Hematopoietic multipotent progenitor cell treated with erythropoietin and hydrocortisone succinate and interleukin-3 and kit ligand, for 6 days (in vitro differentiated cells): ENCODE measurements at places on chromosomes 11 and 22.
A peak's percentile ranks its signal among the peaks of the same experiment; 100 is the strongest.

GRCh38 chr11:104736502-104736901, 161.8 kb downstream of the CASP12 start:
- peak; percentile 35 for DNase-seq

- DNase-seq = no peak
Observed at GRCh38 chr11:105986554-105986953, 35.5 kb downstream of the MSANTD4 start.

- no peak for DNase-seq
Observed at GRCh38 chr22:39230261-39231196, 14.3 kb downstream of the PDGFB start.

- no peak for DNase-seq
Observed at GRCh38 chr11:122140500-122140899, 24.5 kb upstream of the BLID start.

DNA sequence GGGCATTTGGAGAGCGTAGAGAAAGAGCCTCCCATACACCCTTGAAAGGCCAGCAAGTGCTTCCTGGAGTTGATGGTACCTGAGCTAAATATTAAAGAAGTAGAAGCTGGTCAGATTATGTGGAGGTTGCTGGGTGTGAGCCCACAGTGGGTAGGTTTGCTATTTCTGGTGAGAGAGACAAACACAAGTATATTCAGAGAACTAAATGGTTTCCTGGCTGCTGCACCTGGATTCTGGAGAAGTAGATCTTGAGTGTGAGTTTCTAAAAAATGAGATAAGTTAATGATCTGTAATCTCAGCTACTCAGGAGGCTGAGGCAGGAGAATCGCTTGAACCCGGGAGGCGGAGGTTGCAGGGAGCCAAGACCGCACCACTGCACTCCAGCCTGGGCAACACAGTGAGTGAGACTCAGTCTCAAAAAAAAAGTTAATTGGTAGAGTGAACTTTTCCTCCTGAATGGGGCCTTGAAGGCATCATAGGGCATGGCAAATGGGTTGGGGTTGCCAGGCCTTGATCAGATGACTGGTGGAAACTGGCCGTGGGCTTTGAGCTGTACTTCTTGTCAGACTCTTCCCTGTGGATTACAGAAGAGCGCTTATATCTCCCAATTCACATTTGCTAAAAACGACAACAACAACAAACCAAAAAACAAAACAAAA, 75.8 kb downstream of the ADAMTS15 start:
- DNase-seq = no peak

DNA sequence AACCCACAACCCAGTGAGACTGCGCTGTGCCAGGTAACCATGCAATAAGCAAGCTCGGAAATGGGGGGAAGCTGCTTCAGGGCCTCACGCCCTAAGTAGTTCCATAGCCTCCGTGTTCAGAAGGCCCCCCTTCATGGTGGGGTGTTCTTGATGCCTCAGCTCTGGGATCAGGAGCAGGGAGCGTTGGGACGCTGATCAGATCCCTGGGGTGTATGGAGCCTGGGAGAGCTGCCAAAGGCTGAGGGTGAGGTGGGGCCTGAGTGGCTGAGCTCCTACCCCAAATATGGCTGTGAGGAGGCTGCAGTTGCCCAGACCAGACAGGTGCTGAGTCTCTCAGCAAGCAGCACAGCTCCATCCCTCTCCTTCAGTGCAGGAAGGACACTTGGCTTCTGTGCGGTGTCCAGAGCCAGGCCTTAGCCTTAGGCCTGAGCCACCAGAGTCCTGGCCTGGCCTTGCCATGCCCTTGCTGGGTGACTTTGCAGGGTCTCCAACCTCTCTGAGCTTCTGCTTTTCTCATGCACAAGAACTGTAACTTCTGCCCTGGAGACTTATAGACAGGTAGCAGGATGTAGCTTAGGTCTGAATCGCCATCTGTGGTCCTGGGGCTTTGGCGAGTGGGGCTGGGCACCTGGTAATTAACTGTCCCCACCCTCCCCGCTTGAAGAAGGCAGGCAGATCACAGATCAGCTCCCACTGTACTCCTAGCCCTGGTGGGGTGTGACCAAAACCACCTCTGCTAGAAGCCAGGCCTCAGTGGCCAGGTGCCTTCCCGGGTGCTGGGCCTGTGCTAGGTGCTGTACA, 5.3 kb downstream of the MMP11 start:
- DNase-seq = no peak

DNA sequence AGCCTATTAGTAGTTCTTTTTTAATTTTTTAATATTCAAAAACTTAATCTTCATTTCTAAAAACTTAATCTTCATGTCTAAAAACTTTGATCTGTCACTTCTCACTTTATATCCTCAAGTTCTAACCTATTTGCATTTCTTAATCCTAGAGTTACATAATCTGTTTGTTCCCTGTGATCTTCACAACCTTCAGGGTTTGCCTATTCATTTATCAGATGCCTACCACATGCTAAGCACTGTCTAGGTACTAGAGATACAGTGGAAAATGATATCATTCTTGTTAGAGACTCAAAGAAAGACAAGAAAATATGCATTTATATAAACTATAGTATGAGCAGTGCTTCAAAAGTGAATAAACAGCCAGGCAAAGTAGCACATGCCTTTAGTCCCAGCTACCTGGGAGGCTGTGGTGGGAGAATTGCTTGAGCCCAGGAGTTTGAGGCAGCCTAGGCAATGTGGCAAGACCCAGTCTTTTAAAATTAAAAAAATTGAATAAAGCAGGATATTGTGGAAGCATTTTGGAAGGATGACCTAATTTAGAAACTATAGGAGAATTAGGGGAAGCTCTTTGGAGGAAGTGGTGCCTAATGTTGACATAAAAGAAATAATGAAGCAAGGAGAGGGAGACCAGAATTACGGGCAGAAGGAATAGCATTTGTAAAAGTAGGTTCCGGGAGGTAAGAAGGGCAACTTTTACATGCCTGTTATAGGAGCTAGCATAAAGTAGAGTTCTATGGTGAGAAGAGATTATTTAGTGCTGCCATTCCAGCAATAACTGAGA, 54.4 kb upstream of the GRK2 start:
- DNase-seq = peak; percentile 75

DNA sequence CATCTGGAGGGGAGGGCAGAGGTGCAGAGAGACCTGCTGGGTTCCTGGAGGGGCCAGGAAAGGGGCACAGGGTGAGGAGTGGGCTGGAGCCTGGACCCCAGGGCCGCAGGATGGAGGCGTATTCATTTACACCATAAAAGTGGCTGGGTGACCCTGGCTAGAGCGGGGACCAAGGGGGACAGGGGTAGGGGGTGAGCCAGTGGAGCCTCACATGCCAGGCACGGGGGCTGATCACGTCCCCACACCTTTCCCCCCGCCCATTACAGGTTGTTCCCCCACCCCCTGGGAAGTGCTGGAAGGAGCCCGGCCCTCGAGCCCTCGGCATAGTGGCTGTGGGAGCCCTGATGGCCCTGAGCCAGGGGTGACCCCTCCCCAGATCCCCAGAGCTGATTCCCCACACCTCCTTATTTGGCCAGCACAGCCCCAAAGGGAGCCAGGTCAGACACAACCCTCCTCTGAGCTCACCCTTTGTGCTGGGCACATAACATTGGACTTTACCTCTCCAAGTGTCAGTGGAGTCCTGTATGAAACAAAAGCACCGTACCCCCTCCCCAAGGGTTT, 781 bp downstream of the TCIRG1 start:
- peak; percentile 24 for DNase-seq

GRCh38 chr11:14583252-14584034, 60.2 kb upstream of the PDE3B start:
- no peak for DNase-seq

GRCh38 chr11:59102259-59102765, 4.7 kb upstream of the FAM111B start:
- peak; percentile 89 for DNase-seq

DNA sequence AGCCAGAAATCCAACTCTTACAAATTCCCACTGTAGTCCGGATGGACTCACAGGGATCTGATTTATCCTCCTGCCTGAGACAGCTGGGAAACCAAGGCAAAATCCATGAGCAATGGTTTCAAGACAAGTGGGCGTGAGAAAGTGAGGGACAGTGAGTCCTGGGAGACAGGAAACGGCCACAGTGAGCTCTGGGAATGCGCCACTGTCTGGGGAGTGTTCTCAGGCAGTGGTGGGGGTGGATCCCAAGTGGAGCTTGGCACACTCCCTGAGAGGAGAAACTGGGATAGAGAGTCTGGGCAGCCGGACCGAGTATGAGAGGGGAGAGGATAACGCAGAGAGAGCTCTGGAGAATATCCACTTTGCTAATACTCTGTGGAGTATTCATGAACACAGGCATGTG, 9.8 kb downstream of the IL17REL start:
- no peak for DNase-seq

DNA sequence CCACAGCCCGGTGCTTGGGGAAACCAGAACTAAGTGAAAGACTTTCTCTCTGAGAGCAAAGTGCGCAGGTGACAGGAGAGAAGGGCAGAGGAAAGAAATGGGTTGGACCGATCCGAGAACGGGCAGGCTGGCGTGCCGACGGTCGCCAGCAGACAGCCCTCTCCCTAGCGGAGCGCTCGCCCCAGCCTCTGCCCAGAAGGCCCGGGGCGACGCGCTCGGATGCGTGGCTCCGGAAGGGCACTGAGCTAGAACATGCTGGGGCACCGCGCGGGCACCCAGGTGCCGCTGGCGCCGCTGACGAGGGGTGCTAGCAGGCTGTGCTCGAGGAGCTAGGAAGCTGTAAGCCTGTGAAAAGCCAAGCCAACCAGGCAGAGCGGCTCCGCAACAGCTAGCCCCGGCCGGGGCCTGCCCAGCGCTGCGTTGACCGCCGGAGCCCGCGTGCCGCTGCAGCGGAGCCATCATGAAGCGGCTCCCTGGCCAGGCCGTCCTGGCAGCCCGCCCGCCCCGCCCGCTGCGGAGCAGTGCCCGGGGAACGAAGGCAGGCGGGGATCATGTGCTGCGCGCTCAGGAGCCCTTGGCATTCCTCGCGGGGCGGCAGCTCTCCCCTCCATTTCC, 22.1 kb upstream of the RRAS2 start:
- DNase-seq = peak; percentile 51

- no peak for DNase-seq
Observed at GRCh38 chr22:45204241-45204640, 36.5 kb downstream of the KIAA0930 start.

- peak; percentile 83 for DNase-seq
Observed at GRCh38 chr11:34468209-34468841, 29.6 kb downstream of the CAT start.

DNA sequence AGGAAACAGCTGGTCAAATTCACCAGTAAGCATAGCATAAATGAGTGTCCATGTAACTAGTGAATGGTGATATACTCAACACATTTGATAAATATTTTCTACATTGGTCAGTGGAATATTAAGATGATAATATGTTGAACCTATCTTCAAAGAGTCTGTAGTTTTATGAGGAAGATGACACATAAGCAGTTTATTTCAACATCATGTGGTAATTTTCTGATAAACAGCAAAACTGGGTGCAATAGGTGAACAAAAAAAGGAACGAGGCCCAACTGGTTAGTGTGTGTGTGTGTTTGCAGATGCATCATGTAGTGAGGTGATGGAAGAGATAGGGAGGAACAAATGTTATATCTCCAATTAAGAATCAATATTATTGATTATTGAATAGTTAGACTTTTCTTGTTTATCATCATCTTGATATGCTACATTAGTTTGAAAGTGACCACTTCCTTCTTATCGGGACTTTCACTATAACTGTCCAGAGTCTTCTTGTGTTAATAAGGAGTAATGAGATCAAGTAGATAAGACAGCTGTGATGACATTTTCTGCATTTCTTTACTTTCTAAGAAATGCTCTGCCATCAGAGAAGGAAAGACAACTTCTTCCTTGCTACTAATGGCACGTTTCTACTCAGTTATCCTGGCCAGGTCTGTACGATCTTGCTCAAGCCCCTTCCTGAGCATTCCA, 270.7 kb downstream of the ETS1 start:
- peak; percentile 61 for DNase-seq

DNA sequence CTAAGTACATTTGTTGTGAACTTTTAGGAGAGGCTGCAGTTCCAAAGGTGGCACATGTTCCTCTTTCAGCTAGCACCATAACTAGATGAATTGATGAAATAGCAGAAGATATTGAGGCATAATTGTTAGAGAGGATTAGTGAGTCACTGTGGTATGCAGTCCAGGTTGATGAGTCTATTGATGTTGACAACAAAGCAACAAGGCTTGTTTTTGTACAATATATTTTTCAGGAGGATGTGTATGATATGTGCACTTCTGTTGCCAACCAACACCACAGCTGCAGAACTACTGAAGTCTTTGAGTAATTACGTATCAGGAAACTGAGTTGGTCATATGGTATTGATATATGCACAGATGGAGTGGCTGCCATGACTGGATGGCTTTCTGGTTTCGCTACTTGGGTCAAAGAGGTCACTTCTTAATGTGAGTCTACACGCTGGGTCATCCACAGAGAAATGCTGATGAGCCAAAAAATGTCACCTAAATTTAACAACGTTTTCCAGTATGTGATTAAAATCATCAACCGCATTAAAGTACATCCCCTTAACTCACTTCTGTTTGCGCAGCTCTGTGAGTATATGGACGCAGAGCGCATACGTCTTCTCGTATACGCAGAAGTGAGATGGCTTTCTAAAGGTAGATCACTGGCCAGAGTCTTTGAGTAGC, 261.3 kb upstream of the ANO5 start:
- no peak for DNase-seq

DNA sequence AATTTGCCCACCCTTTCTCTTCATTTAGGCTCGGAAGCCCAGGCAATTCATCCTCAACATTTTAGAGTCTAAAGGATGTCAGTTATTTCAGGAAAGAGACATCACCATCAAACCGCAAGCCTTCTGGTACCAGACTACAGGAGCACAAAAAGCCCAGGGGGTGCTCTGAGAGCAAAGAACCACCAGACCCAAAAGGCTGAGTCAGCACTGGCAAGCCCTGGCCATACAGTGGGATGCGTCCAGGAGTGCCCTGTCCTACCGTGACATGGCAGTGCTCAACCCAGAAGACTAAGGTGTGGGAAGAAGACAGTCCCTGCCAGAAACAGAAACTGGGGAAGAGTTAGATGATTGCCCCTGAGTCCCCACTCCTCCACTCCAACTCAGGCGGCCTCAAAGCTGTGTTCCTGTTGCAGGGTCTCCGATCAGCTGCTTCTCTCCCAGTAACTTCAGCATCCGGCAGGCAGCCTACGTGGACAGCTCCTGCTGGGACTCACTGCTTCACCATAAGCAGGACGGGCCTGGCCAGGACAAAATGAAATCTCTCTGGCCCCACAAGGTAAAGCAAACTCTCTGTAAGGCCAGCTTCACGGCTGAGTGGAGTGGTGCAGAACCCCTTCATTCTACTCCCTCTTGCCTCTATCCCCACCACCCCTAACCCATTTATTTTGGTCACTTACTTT, 1.5 kb downstream of the PANX3 start:
- DNase-seq = no peak

- no peak for DNase-seq
Observed at GRCh38 chr11:115085461-115086210, 407.3 kb downstream of the NXPE2 start.

DNA sequence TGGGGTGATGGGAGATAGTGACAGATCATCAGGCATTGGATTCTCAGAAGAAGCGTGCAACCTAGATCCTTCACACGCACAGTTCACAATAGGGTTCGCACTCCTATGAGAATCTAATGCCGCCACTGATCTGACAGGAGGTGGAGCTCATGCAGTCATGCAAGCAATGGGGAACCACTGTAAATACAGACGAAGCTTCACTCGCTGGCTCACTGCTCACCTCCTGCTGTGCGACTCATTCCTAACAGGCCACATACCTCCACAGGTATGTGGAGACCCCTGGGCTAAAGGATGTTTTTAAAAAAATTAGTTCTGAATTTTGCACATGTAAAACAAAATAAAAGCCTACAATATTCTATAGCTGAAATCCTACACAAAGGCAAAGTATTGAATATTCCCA, 20.5 kb upstream of the TEAD1 start:
- no peak for DNase-seq

GRCh38 chr22:38694940-38695339, 5.8 kb downstream of the JOSD1 start:
- DNase-seq = no peak

- peak; percentile 48 for DNase-seq
Observed at GRCh38 chr11:93169950-93170561, 27.7 kb downstream of the SLC36A4 start.
